NCI-H2227 treated with DMSO at 0.1 percent for 48 hours (cell line): ENCODE measurements at places on chromosomes 6 and 20.

DNA sequence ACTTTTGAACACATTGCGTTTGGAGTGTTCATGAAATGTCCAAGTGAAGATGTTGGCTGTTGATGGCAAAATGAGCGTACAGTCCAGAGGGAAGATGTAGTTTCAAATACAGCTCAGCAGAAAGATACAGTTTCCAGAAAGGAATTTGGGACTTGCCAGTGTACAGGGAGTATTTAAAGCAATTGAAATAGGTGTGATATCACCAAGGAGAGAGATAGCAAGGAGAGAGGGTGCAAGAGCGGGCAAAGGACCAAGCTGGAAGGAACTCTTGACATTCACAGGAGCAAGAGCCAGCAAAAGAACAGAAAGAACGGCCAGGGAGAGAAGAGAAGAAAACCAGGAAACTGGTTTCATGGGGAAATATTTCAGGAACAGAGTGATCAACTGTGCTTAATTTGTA is 47.8 kb downstream of the CARMIL1 start:
- no peak for DNase-seq

- no peak for DNase-seq
These were observed 29.8 kb downstream of the HM13 start for GRCh38 chr20:31543966-31544598.

GRCh38 chr6:70379473-70380013 is 33.8 kb upstream of the FAM135A start:
- DNase-seq: no peak

GRCh38 chr6:37624606-37625574 is 72.8 kb downstream of the MDGA1 start:
- no peak for DNase-seq

DNA sequence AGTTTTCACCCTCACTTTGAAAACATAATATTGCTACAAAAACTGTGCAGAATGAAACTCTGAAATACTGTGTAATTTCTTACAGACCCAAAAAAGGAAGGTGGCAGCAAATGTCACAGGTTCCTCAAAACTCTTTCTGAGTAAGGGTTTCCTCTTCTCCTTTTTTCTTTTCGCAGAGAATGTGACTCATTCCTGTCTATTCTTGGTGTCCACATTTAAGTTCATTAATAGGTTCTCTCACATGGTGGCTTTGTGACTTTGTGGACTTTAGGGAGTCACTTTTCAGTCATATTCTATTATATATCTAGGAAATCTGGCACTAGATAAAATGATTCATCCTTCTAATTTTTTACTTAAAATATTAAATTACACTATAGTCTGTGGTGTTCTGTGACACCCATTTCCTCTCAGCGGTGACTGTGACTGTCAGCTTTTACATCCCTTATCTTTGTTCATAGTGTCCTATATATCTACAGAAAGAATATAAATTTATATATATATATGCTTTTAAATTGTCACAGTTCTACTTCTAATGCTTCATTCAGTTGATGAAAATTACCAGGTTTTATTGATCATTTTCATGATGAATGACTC is 126.8 kb upstream of the HCRTR2 start:
- DNase-seq: no peak

DNA sequence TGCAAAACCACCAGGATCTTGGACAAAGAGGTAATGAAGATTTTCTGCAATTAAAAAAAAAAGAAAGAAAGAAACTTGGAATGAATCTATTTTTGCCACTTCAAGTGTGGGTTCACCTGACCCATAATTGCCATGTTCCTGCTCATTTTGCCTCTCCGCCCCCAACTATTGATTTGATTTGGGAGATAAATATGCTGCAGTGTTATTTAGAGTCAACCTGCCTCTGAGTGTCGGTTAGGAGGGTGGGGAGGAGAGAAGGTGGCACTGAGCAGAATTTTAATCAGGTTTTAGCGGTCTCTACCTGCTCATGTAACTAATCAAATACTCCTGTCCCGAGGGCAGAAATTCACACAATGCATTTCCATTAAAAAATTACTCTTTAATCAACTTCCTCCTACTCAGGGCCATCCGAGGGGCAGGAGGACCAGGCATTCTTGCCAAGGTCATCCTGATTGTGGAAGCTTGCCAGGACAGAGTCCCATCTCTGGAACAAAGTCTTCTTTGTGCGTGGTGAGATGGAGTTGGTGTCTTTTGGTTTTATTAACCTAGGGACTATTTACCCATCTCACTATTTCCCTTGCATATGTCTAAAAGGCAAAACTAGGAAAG is 300.1 kb downstream of the CDH26 start:
- no peak for DNase-seq

DNA sequence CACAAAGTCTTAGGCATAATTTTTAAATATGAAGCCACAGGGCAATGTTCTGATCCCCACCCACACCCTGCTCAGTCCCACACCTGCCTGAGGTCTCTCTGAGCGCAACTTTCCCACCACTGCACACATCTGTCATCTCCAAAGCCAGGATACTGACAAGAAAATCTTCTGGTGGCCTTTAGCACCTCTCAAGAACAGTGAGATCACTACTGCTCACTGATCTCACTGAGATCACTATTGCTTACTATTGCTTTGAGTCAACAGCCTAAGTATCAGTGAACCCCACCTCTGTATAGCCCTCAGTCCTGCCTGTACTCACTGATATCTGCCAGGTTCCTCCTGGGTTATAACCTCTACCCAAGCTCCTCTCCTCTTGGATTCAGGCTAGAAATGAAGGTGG is 6.4 kb downstream of the TNFRSF21 start:
- DNase-seq: no peak

DNA sequence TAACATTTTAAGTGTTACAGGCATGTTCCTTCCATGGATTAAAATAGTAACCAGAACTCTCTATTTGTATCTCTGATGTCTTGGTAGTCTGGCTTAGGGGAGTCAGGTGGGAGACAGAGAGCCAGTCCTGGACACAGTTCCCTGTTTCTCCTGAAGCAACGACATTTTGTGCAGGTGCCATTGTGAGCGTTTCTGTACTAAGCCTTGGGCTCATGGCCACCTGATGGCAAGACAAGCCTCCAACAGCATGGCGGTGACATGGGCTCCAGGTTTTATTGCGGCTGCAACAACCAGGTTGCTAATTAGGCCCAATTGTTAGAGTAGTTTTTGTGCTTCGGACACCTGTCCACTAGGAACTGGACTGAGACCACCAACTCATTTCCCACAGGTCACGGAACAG is 105.3 kb downstream of the PRDM13 start:
- no peak for DNase-seq

DNA sequence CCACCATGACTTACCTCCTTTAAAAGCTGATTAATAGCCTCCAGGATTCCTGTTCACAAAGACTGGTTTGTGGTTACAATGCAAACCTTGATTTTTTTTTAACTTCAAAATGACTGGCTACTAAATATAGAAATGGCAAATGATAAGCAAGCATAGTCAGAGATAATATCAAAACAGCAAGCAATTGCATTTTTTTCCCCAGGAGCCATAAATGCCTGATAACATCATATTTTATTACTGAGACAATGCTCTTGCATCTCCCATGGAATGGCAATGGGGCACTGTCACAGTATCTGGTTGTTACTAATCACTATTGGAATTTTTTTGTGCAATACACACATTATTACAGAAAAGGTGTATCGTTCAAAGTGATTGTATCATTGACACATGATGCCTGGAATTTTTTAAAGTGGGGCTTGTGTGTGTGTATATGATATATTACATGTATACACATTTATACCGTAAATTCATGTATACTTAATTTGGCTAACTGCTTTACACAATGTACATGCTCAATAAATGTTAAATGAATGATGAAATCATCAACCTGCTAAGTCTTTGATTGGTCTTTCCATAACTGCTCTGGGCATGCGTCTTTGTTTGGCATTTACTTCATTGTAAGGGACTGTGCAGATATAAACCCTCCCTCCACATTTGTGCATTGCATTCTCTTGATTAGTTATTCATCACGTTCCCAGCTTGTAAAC is 980 bp upstream of the SALL4 start:
- no peak for DNase-seq

DNA sequence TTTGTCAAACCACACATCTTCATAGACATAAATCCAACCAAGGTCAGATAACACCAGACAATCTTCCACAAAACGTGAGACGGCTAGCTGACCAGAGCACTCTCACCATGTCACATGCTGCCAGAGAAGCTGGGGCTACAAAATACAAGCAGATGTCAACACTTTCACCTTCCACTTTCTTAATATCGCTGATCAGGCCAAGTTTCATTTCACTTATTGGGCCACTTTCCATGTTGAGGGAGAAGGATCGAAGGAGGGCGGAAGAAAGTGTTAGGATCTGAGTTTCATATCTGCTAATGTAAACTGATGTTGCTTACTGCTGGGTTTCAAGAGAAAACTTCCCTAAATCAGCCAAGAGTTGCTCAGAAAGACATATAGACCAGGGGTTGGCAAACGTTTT is 177.0 kb upstream of the PRDM1 start:
- DNase-seq: no peak

GRCh38 chr20:62511300-62511914 is 35.6 kb upstream of the GATA5 start:
- DNase-seq: no peak

DNA sequence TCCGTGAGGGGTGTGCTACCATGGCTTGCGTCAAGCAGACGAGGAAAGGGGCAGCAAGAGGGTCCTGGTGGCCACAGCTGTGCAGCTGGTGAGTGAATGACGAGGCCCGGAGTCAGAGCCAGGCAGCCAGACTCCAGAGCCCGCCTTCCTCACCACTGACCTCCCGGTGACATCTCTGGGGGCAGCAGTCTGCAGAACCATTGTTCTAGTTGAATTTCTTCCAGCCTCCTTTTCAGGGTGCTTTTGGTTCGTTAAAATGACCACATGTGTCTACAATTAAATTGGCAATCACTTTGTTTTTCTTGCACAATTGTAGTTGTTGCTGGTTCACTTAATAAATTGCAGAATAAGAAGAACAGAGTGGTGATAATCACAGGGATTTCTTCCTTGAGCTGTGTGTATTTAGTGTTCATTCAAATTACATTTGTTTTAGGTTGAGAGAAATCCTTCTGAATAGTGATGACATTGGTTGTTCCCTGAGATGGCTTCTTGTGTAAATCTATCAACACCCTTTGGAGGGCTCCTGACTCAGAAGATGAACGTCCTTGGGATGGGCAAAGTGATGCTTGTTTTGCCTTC is 96.4 kb downstream of the TULP4 start:
- DNase-seq: no peak

DNA sequence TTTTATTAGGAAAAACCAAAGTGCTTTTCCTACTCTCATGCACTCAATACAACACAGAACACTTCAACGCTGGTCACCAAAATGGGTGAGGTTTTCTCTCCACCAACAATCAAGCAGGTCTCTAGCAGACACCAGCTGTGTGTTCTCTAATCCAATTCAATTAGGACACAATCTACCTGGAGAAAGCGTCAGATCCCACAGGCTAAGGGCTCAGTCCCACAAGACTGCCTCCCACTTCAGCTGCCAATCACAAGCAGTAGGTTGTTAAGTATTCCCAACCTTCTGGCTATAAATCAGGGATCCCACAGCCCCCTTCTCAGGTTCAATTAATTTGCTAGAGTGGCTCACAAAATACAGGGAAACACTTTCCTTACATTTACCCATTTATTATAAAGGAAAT is 47.7 kb downstream of the STMND1 start:
- DNase-seq: no peak

GRCh38 chr20:52996130-52996529 is 24.0 kb downstream of the TSHZ2 start:
- no peak for DNase-seq

GRCh38 chr6:39880594-39880993 is 53.7 kb downstream of the MOCS1 start:
- DNase-seq: no peak

- DNase-seq: no peak
These were observed 103.5 kb downstream of the RFPL4B start for GRCh38 chr6:112450663-112451062.

DNA sequence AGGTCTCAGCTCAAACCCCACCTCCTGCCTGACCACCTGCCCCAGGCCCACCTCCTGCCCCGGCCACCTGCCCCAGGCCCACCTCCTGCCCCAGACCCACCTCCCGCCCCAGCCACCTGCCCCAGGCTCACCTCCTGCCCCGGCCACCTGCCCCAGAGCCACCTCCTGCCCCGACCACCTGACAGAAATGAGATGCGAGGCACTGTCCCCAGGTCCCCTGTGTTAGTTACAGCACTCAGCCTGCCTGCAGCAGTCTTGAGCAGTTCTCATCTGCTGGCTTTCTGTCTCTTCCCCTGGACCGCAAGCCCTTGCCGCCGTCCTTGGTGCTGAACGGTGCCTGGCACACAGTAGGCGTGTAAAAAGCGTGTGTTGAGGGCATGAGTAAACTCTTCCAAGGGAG is 79.5 kb downstream of the CDH4 start:
- DNase-seq: no peak

- DNase-seq: no peak
These were observed 377.1 kb upstream of the BTBD3 start for GRCh38 chr20:11540558-11540957.

GRCh38 chr6:30570263-30570662 is 979 bp upstream of the ABCF1 start:
- DNase-seq: no peak

- no peak for DNase-seq
These were observed 73.1 kb downstream of the OPN5 start for GRCh38 chr6:47854971-47855370.

- no peak for DNase-seq
These were observed 142.1 kb downstream of the HAO1 start for GRCh38 chr20:7798176-7798575.

- no peak for DNase-seq
These were observed 52.3 kb downstream of the SOBP start for GRCh38 chr6:107542192-107542668.

DNA sequence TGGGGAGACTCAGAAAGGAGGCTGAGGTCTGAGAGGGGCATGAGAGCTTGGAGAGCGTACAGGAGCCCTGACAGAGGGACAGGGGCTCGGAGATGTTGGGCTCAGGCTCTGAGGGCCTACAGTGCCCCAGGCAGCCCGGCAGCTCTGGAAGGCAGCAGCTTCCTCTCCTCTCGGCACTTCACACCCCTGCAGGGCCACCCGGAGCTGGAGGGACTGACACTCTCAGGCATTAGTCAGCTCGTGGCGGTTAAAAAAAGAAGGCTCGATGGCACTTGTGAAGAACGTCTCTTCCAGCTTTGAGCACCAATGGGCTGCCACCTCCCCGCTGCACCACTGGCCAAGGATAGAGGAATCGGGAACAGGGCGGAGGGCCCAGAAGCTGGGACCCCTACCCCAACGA is 62.6 kb upstream of the SIRPA start:
- DNase-seq: no peak

DNA sequence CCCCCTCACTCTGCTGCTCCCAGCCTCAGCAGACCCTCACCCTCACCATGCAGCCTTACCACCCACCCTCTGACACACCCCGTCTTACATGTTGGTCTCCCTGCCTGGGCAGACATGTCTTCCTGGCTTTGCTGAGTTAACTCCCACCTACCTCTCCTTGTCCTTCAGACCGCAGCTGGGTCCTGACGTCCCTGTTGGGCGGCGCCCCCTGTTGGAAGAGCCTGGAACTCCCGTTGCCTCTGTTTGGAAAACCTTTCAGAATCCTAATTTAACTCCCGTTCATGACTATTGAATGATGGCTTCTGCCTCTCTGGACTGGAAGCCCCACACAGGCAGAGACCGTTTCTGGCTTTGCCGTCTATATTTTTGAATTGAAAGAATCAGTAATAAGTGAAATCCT is 245.1 kb downstream of the MYLK4 start:
- no peak for DNase-seq

- no peak for DNase-seq
These were observed 5.8 kb downstream of the C6orf132 start for GRCh38 chr6:42136508-42137193.

GRCh38 chr6:161710698-161711097 is 436.8 kb upstream of the AGPAT4 start:
- no peak for DNase-seq

- no peak for DNase-seq
These were observed 40.3 kb upstream of the IL20RA start for GRCh38 chr6:137084865-137085617.
